GM12878 (cell line): ENCODE measurements at places on chromosomes 11 and 22. TPM values are rescaled to one million over a fixed set of nuclear protein-coding genes. Genes with fewer than 3 reads are reported as not detected.

DNA sequence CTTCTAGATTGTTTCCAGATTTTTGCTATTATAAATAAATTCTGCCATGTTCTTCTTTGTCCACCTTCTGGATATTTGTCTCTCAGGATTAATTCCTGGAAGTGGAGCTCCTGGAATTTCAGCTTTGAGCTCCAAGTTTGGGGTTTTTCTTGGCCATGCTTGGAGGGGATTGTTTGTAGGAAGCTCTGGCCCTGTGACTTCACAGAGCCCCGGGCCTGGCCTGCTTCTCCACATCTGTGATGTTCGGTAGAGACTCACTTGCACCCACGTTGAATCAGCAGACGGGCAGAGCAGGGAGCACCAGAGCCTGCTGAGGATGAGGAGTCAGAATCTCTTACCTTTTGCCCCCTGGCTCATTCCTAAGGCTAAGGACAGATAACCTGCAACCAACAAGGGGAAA lies 35.7 kb downstream of the LRRC32 start:
- DNase-seq: no peak

GRCh38 chr11:118565051-118565450 lies 680 bp downstream of the IFT46 start:
- DNase-seq: no peak

GRCh38 chr11:57320719-57321387 lies 3.9 kb downstream of the TNKS1BP1 start:
- DNase-seq: no peak

- DNase-seq: no peak
These were observed 339.7 kb downstream of the BRD1 start for GRCh38 chr22:49487950-49488349.

DNA sequence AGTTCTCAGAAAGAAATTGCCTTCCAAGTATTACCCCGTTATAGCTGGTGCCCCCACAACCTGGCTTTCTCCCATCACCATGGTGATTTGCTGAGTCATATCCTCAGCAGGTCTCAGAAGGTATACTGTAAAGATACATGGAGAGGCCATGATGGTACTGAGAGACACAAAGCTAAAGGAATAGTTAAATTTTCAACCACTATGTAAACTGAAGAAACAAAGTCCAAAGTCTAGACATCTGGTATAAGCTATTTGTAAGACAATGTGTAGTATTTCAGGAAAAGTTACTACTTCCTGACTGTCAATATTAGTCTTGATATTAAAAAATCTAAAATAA lies 377.1 kb downstream of the DCDC1 start:
- no peak for DNase-seq

DNA sequence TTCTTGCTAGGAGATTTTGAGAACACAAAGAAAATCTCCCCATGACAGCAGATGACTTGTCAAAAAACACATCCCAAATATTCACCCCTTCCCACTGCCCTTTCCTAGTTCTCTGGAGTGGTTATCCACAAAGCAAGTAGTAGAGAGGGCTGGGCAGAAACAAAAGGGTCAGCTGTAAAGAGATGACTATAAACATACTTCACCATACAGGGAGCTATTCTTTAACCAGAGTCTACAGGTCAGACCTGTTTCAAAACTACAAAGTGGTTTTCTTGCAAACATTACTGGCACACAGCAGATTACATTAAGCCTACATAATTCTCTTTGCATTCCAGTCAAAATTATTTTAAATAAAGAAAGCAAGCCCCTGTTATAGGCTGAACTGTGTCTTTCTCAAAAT lies 47.7 kb upstream of the NFRKB start:
- DNase-seq: no peak

Gene C22orf42
- polyA plus RNA-seq: not detected in 2 replicates

Gene APOBEC3H
- 14.0 and 14.6 TPM in 2 replicates for polyA plus RNA-seq

DNA sequence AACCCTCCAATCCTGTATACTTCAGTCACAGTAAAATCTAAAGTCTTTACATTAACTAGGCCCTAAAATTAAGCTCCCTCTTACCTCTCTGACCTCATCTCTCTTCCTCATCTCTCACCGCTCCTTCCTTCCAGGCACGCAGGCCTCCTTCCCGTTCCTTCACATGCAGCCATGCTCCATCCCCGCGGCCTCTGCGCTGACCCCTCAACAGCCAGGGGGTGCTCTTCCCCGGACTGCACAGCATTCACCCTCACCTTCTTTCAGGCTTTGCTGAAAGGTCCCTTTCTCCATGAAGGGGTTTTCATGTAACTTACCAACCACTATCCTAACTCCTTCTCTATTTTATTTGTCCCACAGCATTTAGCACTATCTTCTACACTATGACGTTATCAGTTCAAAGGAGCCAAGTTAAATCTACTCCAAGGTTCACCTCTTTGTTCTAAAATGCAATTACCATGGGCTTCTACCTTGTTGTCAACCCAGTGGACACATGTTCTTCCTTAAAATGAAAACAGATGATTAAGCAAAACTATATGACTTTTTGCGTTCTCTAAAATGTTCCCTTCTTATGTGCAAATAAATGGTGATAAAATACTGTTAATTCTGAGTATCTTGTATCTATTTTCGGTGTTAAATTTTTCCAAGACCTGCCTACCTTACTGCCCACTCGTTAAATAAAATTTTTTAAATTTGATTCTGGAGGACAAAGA lies 57.8 kb upstream of the APOA1 start:
- DNase-seq: no peak

DNA sequence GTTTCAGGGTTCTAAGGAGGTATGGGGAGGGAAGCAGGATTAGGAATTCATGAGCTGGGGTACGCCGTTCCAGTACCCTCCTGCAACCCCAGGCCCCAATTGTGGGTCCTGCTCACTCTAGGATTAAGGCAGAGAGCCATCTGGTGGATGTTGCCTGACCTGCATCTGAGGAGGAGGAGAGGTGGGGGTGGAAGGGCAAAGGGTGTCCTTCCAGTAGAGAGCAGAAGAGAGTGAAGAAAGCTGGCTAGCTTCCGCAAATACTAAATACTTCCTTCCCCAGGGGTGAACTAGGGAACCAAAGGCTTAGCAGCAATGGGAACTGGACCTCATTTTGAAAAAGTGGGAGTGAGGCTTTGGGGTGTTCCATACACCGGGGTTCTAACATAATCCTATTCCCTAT lies 10.6 kb downstream of the LRRC51 start:
- DNase-seq: no peak

- DNase-seq: peak; percentile 37
These were observed 6.7 kb upstream of the MCAM start for GRCh38 chr11:119323532-119324033.

GRCh38 chr22:29477723-29478318 lies 2.2 kb upstream of the NEFH start:
- DNase-seq: no peak

GRCh38 chr11:131822506-131822905 lies 452.1 kb downstream of the NTM start:
- DNase-seq: no peak

DNA sequence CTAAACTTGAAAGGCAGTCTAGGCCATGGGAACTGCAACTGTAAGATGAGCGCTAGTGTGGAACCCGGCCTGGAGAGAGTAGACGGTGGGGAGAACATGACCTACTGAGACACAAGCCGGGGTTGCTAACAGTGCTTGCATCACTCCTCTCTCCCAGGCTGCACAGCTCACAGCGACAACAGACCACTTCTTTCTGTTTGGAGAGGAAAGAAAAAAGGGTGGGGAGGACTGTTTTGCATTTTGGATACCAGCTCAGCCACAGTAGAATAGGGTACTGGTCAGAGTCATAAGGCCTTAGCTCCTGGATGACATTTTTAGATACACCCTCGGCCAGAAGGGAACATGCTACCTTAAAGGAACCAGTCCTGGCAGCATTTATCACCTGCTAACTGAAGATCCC lies 22.2 kb upstream of the OR52M1 start:
- DNase-seq: no peak

Gene GAL
- polyA plus RNA-seq: not detected in 2 replicates

DNA sequence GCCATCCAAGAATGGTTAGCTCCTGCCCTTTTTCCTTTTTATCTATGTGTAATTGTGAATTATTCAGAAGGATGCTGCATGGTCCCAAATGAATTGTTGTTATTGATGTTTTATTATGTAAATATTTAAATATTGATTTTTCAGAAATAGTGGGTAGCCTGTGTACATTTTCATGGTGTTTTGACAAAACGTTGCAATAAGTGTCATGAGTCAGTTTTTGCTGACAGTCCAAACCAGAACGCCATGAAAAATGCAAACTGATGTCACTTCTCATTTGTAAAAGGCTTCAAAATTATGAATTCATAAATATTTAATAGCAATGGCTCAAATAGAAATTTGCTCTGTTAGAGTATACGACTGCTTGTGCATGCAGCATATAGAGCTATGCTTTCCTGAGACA lies 422.5 kb downstream of the CNTN5 start:
- DNase-seq: no peak

Gene SLC1A2
- polyA plus RNA-seq: 0.17 and 0.29 TPM in 2 replicates

DNA sequence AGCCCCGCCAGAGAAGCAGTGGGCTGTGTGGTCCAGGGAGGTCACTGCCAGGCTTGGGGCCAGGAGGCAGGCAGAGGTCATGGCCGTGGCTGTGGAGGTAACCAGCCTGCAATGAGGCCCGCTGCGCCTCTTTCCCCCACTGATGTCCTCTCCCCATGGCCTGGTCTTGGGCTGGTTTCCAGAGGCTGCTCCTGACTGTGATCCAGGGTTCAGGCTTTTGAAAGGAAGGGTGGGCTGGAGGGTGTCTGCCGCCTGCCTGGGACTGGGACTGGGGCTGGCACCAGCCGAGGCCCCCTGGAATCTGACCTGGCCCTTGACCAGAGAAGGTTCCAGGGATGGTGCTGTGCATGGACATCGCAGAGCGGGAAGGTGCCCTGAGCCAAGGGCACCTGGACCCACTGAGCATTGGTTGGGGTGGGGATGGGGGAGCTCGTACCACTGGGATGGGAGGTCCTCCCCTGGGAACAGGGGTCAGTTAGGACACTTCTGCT lies 59.6 kb upstream of the THY1 start:
- DNase-seq: no peak

Gene OR52N4
- polyA plus RNA-seq: not detected in 2 replicates

Gene SFI1
- 26.5 and 30.5 TPM in 2 replicates for polyA plus RNA-seq
